ENCODE measurements at places on chromosomes 2 and 18.
A peak's percentile ranks its signal among the peaks of the same experiment; 100 is the strongest.

DNA sequence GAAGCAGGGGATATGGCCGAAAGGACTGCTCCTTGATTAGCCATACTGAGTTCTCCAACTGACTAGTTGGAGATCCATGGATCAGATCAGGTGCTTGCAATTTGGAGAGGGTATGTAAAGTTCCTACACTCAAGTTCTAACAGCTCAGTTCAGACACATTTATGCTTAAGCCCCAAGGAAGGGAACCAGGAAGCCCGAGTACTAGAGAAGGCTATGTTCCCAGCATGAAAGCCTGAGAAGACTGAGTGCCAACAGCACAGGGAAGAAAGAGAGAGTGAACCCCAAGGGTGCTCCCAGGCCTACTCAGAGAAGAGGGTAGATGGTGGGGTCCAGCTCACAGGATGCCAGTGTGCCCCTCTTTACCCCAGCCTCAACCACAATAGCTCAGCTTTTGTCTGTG lies 16.1 kb upstream of the SPTBN1 start:
- no peak for DNase-seq

DNA sequence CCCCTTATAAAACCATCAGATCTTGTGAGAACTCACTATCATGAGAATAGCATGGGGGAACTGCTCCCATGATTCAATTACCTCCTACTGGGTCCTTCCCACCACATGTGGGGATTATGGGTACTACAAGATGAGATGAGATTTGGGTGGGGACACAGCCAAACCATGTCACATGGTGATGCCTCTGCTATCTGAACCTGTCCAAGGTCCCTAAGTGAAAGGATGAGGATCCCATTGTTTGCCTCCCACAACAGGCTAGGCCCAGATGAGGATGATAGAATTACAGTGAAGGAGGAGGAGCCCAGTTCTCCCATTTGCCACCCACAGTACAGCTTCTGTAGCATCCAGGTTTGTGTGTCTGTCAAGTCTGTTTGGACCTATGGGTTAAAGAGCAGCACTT lies 65.4 kb downstream of the PRKCE start:
- no peak for DNase-seq

- DNase-seq = no peak
Observed at GRCh38 chr2:41572154-41572553, 475.7 kb upstream of the PKDCC start.

DNA sequence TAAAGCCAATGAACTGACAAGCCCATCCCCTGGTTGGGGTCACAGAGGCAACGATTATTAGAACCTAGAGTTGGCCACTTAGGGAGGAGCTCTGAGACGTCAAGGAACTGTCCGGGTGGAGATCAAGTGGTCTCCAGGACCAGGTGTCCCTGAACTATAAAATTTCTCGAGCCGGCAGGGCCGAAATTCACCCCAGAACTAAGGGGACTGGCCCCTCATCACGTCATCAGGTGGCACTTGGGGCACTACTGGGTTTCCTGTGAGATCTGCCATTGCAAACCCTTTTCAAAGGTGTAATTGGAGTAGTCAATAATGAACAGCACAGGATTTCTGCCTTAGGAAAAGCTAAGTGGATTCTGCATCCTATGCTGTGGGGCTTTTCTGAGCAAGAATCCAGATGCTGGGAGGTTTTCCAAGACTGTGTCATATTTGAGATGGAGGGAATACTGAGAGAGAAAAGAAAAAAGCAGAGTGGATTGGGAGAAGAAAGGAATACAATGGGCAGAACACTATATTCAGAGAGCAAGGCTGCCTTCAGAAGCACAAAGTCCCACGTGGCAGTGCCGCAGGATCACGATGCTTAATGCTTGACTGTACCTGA lies 113.6 kb downstream of the ALPK2 start:
- no peak for DNase-seq

DNA sequence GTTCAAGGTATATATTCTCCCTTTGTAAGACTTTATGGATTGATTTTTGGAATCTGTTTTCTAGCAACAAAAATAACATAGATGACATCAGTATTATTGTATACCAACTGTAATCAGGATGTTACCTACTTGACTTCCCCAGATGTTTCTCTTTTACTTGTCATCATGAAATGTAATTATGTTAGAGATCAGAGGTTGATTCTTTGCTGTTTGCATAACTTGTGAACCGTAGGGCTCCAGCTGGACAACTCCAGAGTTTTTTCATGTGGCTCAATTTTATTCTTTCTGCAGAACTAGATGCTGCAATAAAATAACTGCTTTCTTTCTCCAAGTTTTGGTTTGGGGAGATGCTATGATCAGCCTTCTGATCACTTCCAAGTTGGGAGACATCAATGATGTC lies 58.1 kb downstream of the SPOPL start:
- no peak for DNase-seq

GRCh38 chr18:48191494-48191893 lies 217.7 kb downstream of the ZBTB7C start:
- DNase-seq = no peak

DNA sequence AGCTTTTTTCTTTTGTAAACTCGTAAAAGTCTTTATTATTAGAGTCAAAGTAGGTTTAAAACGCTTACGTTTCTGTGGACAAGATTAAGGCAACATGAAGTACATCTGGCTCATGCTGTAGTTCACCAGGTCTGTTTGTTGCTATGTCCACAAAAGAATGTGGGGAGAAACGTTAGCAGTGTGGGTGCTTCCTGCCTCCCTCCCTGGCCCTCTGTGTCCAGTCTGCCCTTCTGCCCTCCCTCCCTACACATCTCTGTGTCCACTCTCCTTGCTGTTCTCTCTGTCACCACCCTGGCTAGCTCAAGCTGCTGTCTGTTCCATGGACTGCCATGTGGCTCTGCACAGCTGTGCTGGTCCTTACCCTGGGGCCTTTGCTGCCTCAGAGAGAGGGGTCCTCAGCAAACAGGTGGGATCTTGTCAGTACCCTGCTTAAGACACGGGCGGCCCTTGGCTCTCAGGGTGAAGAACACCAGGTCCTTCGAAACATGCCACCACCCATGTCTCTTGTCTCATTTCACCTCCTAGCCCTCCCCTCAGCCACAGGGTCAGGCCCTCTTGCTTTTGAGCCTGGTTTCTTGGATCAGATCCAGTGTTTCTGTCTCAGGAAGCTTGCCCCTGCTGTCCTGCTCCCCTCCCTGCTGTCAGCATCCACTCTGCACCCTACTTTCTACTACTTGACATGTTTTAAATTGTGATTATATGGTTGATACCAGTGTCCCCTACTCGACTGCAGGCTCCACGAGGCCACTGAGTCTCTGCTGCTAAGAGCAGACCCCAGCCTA lies 79.2 kb downstream of the LIMS1 start:
- DNase-seq = no peak

- DNase-seq = no peak
Observed at GRCh38 chr2:115285416-115285815, 843.0 kb downstream of the DPP10 start.

- no peak for DNase-seq
Observed at GRCh38 chr2:167110345-167110744, 222.1 kb downstream of the XIRP2 start.

- no peak for DNase-seq
Observed at GRCh38 chr2:86048888-86049287, 56.8 kb downstream of the POLR1A start.

DNA sequence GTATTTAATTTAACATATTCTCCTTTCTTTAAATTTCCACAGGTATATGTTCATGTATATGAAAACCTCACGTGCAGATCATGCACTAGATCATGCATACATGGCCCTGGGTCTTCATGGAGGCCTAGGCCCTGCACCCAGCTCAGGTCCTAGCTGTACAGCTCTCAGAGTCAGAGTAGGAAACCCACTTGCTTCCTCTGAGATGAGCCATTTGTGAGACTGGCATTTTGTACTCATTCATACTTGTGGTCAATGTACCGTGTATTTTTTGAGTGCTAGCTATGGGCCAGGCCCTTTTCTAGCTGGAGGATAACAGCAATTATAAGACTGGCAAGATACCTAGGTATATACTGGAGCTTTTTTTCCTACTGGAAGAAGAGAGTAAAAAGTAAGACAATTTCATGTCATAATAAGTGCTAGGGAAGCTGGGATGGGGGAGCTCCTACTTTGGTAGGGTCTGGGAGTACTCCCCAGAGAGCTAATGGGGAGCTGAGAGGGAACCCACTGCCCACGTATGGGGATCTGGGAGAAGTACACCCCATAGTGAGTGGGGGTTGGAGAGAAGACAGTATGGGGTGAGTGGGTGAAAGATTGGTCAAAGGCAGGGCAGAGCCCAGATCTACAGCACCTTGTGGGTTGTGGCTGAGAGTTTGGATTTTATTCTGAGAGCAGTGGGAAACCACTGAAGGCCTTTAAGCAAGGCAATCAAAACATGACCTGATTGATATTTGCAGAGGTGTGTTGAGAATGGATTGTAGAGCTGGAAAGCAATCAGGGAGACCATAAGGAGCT lies 72.0 kb downstream of the POLE4 start:
- no peak for DNase-seq

GRCh38 chr2:199985625-199986207 lies 30.3 kb downstream of the MAIP1 start:
- DNase-seq = peak; percentile 13

DNA sequence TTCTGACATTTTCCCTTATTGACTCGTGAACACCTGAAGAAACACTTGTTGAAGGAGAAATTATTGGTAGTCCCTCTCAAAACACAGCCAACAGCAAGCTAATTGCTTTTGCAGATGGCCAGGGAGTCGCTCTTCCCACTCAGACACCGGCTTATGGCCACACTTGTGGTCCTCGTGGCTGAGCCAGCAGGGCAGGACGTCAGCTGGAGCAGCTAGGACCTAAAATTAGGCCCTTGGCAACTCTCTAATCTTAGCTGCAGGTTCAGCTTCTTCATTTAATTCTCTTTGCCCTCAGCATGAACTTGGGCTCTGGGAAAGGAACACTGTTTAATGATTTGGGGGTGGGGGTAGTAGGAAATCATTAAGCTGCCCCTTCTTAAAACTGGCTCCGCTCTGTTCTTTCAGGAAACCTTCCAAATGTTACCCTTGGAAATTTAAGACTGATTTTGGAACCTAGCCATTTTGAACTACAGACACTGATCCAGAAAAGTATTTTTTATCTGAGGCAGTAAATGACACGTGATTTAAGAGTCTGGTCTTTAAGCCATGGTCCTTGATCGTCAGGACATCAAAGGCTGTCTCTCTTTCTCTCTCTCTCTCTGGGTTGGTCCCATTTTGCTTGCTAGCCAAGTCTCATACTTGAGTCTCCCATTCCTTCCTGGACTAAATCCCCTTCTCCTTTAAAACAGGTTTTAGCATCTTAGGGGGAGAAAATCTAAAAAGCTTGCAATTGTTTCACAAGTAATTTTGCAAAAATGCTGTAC lies 77.5 kb downstream of the CDK15 start:
- DNase-seq = no peak

GRCh38 chr2:233350708-233351107 lies 3.6 kb upstream of the DGKD start:
- no peak for DNase-seq

DNA sequence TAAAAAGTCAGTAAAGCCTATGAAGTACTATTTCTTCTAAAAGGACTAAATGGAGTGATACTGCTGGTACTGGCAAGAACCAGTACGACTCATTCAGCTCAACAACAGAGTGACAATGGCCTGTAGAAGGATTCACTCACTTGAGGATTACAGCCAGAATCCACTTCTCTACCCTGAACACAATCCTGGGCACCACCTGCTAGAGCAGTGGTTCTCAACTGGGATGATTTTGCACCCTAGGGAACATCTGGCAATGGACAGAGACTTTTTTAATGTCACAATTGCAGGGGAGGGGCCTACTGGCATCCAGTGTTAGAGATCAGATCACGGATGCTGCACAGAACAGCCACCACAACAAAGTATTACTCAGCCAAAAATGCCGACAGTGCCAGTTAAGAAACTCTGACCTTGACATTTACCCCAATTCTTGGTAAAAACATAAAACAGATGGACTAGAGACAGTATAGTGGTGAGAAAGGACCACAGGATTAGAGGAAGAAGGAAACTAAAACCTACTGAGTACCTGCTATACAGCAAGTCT lies 5.0 kb downstream of the SPIRE1 start:
- no peak for DNase-seq

GRCh38 chr2:43040084-43040854 lies 186.1 kb downstream of the ZFP36L2 start:
- no peak for DNase-seq

- no peak for DNase-seq
Observed at GRCh38 chr2:190068764-190069163, 6.2 kb upstream of the MSTN start.

DNA sequence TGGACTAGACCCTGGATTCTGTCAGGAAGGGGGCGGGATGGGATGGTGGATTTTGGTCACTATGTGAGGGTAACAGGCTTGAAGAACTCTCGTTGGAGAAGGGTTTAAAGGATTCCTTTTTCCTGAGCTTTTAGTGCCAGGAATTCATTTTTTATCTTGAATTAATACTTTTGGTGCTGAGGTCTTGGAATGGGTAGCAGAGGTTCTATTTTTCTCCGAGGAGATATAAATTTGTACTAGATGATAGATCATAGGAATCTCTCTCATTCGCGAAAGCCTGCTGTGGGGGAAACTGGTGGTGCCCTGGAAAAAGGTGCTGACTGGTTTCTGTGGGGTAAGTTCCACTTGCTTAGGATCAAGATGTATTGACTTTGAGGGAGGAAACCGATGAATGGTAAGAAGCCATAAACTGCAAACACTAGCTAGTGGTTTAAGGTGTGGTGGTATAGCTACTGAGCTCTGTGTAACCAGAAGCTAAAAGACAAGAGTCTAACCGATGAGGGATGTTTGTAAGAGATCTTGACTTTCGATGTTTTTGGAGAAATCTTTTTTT lies 706 bp downstream of the AGPS start:
- DNase-seq = no peak

DNA sequence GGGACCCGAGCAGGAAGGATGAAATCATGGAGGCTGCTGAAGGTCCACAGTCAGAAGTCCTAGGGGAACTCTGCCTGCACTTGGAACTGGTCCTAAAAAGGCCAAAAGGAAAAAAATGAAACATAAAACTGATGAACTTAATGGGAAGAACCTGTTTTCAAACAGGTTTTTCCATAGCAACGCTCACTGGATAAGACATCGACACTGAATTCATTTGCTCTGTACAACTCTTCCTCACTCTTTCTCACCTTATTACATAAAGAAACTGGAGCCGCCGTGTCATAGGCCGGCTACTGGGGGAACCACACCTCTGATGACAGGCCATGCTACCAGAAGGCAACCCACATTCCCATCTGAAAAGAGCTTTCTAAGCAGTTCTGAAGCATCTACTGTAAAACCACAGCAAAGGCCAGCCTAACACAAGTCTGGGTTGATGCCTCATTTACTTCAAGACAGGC lies 83.6 kb downstream of the FARSB start:
- DNase-seq = no peak

- no peak for DNase-seq
Observed at GRCh38 chr2:226399006-226399405, 400.6 kb downstream of the IRS1 start.

DNA sequence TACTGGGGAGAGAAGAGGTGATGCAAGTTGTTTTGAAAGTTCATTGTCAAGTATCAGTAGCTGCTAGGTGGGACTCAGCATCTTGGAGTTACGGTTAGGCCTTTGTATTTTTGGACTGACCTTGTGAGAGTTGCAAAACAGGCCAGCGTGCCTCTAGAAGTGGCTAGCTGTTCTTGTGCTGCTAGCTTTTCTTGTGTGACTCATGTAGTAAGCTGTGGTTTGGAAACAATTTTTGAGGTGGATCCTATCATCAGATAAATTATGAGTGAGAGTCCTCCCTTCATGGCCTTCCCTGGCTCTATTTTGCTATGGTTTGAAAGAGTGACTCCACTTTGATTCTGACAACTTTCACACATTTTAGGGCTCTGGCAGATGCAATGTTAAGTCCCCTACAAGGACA lies 409.2 kb upstream of the HS6ST1 start:
- DNase-seq = no peak
